ENCODE measurements at places on chromosomes 4 and X.

GRCh38 chrX:150410513-150410912, 47.4 kb downstream of the MAMLD1 start:
- DNase-seq: no peak

- DNase-seq: no peak
These were observed 1860.5 kb upstream of the ADGRL3 start for GRCh38 chr4:59339631-59340030.

DNA sequence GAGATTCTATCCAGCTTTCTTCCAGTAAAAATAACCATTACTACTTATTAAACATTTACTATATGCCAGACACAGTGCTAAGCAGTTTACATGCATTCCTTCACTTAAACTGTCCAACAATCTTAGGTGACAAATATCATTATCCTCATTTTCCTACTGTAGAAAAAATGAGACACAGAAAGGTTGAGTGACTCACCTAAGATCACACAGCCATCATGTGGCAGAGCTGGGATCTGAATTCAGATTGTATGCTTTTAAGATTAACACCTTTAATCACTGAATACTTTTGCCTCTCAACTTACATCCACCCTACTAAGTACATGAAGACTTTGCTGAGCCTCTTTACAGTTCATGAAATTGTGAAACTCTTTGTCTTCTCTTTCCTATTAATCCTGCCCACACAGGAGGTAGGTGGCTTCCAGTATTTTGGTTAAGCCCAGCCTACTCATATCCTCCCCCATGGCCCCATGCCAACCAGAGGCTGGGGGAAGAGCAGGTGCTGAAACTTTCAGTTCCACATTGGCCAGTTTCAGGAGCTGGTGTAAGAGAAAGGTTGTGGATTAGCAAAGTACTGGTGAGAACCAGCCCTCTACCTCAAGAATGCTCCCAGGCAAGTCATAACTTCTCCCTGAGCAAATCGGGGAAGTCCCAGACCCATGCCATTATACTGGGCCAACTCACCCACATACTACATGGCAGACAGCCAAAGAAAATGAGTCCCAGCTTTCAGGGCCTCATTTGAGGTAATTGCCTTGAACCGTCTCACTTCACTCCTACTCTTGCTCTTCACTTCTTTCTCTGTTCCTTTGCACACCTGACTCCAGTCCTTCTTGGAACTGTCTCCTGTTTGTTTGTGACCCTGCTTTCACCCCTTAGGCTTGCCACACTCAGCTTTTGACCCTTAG, 211.1 kb downstream of the GUCY2F start:
- DNase-seq: no peak

GRCh38 chrX:39338583-39338982, 537.3 kb downstream of the MID1IP1 start:
- no peak for DNase-seq

- DNase-seq: no peak
These were observed 1050.0 kb downstream of the ADGRL3 start for GRCh38 chr4:62250100-62250499.

DNA sequence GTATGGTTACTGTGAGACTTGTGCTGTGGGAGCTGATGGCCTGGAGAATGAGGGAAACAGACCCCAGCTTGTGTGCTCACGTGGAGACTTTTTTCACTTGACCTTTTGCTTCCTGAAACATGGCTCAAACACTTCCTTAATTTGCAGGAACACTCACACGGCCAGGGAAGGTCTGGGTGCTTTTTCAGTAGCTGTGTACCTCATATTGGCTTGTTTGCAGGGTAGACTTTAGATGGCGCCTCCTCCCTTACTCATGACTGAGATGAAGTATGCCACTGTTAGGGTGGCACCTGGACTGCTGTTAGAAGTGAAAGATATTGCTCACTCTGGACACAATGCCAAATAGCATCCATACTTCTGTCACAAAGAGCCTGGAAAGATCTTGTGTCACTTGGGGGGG, 75.7 kb upstream of the WDR1 start:
- DNase-seq: peak; percentile 41

- no peak for DNase-seq
These were observed at the start of gene HGFAC for GRCh38 chr4:3441501-3442459. Gene HGFAC, plus strand, starts transcription at chr4:3441968. Its CDS starts 34 bp downstream, at chr4:3442002.

GRCh38 chr4:71749008-71749594, 34.8 kb downstream of the GC start:
- DNase-seq: no peak

DNA sequence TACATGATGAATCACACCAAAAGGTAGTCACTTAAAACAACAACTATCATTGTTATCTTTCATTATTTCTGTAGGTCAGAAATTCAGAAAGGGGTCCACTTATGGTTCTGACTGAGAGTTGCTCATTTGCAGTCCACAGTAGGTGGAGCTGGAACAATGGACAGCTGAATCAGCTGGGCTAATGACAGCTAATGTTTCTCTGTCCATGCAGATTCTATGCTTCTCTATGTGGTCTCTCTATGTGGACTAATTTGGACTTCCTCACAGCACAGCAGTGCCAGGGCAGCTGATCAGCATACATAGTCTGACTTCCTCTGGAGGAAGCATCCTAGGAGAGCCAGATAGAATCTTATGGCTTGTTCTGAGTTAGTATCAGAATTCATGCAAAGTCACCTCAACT, 131.7 kb upstream of the INTU start:
- DNase-seq: no peak

DNA sequence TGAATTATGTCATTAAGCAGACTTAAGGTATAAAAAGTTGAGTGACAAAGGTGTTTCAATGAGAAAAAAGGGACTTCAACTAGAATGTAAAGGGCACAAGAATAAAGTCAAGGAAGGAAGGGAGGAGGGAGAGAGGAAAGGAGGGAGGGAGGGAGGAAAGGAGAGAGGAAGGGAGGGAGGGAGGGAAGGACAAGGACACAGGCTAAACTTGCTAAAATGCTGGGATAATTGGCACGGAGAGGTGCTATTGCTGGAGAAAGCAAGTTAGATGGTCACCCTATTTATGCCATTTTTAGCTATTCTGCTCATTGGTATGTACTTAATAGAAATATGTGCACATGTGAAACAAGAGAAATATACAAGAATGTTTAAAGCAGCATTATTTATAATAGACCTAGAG, 44.9 kb upstream of the SPP1 start:
- no peak for DNase-seq

- no peak for DNase-seq
These were observed 523.0 kb downstream of the SPRY1 start for GRCh38 chr4:123919576-123920098.

- DNase-seq: no peak
These were observed 207.6 kb upstream of the HCCS start for GRCh38 chrX:10903523-10903922.

GRCh38 chr4:48504352-48504751, 14.3 kb downstream of the ZAR1 start:
- DNase-seq: no peak

Measured in GDM1 (cell line).